ENCODE measurements at places on chromosomes 4 and X.

DNA sequence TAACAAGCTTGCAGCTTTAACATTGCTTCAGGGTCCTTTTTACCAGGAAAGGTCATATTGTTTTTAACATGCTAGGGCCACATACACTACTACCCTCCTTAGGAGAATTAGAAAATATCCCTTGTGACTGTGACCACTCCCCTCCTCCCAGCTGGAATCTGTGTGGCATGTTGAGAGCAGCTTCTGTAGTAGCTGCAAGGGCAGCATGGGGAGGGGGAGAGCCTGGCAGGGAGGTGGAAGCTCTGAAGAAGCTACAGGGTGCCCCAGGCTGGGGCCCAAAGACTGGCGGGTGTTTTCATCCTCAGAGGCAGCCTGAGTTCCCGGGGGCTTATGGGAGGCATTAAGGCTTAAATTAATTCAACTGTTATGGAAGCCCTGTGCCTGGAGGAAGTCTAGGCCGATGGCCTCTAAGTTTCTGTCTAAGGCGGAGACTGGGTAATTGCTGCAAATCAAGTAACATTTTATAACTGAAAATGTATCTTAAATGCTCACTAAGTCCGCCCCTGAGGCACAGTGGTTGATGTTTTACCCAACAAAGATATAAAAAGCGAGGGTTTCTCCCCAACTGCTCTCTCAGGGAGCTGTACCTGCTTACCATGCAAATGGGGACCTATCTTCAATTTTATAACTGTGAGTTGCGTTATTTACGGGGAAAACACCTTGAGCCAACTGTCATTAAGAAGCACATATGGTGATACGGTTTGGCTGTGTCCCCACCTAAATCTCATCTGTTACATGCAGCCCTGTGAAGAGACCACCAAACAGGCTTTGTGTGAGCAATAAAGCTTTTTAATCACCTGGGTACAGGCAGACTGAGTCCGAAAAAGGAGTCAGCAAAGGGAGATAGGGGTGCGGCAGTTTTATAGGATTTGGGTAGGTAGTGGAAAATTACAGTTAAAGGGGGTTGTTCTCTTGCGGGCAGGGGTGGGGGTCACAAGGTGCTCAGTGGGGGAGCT lies 37.4 kb upstream of the STS start:
- peak; percentile 58 for DNase-seq

- DNase-seq, result no peak
Observed at GRCh38 chr4:95095348-95095974, 337.7 kb downstream of the BMPR1B start.

- no peak for DNase-seq
Observed at GRCh38 chr4:110799211-110799610, 176.3 kb upstream of the PITX2 start.

GRCh38 chr4:100827756-100828155 lies 309.9 kb upstream of the EMCN start:
- no peak for DNase-seq

- no peak for DNase-seq
Observed at GRCh38 chrX:29257521-29257920, 670.3 kb downstream of the IL1RAPL1 start.

GRCh38 chr4:65670331-65671031 lies at the start of gene EPHA5:
TSS of gene EPHA5 (minus strand) at chr4:65670489. CDS start at chr4:65669742, 747 bp downstream.
- peak; percentile 93 for DNase-seq

GRCh38 chr4:7677799-7678301 lies 243.1 kb upstream of the PSAPL1 start:
- no peak for DNase-seq

GRCh38 chr4:6095023-6095752 lies 77.0 kb upstream of the C4orf50 start:
- DNase-seq, result no peak

GRCh38 chrX:153794897-153795816 lies 689 bp downstream of the SSR4 start:
- DNase-seq, result peak; percentile 53

GRCh38 chr4:115376866-115377265 lies 263.4 kb upstream of the NDST4 start:
- no peak for DNase-seq

- DNase-seq, result no peak
Observed at GRCh38 chrX:104310090-104310489, 55.4 kb upstream of the ESX1 start.

DNA sequence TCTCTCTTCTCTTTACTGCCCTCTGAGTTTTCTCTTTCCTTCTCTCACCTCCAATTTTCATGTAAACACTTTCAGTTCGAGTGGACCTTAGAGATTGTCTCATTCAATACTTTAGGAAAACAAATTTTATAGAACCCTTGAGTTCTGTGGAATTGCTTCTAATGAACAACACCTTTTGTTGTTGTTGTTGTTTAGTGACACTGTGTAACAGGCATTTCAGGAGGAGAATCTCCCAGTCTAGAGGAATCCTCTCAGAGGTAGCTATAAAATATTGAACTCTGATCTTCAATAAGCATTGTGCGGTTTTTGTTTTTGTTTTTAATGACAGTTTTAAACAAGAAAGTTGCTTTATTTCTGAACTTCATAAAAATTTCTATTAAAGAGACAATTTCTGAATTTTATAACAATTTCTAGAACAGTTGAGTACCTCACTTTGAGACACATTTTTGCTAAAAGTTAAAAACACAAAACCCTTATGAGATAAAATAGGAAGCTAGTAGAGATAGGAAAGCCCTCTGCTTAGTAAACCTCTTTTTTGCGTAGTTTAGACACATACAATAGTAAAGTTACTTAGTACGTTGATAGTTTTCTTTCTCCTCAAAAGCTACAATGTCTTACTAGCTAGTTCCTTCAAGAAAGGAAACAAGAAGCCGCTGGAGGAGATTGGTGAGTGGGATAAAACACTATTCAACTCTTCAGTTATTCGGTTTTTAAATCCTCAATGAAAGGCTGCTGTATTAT lies 38.8 kb downstream of the CLCN3 start:
- no peak for DNase-seq

DNA sequence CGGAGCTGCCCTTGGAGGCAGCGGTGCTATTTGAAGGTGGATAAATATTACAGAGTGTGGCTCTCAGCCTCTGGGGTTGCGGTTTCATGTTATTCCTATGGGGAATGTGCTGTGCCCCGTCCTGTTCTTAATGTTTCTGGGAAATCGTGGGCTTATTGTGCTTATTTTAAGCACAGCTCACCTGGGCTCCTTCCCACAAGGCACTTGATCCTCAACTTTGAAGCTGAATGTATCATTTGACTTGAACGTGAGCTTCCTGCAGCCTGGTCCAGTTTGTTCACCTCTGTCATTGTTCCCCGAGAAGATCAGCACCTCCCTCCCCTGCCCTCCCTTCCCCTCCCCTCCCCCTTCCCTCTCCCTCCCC lies 3.9 kb downstream of the SORCS2 start:
- no peak for DNase-seq

DNA sequence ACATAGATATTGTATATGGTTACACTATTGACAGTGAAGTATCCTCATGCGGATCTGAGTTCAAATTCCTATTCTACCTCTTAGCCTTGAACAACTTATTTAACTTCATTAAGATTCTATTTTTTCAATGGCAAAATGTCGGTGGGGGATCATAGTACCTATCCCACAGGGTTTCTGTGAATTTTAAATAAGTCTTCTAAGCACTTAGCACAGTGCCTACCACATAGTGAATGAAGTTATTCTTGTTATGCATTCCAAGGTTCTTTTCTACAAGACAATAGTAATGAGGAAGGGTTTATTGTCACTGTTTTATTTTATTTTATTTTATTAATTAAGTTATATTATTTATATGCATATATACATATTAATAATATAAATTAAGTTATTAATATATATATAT lies 8.8 kb upstream of the ENAM start:
- DNase-seq, result no peak

DNA sequence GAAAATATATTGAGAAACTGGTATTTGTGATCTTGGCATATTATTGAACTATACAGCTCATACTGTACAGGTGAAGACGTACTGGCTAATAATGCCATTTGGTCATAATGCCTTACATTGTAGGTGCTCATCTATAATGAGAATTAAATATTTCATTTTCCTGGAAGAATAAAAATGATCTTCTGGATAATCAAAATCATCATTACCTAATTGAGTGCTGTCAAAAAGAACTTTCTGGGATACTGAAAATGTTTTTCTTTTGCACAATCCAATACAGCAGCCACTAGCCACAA lies 4.1 kb downstream of the RASGEF1B start:
- DNase-seq, result no peak

- DNase-seq, result peak; percentile 73
Observed at GRCh38 chrX:64204701-64205440, 637 bp downstream of the AMER1 start.

DNA sequence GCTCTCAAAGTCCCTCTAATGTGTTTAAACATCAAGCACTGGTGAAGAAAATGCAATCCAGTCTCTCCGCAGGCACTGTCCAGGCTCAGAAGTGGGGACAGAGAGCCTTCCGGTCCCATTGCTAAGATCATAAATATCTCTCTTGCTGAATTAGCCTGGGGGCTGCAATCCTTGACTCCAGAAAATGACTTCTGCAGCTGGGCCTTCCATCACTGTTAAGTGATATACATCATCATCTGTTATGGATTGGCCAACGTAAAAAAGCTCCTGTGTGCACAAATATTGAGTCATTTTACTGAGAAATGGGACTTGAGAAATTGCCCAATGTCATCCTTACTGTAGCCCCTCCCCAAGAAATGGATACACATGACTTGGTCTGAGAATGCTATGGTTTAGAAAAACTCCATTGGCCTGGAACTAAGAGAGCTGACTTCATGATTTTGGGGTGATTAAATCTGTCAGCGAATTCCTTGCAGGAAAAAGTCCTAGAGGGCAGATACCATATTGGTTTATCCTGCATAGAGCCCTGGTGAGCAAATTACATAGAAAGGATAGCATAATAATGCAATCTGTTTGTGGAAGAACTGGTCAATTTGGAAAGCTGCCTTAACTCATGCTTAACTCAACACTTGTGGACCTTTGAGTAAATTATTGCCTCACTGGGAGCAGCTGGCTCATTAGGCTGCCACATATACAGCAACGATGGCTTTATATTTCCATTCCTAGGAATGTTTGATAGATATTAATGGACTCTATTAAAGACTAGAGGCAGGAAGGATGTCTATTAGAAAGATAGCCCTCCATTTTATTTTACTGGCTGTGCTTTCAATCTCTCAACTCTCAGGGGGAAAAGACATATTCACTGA lies 346.1 kb downstream of the GBA3 start:
- no peak for DNase-seq

DNA sequence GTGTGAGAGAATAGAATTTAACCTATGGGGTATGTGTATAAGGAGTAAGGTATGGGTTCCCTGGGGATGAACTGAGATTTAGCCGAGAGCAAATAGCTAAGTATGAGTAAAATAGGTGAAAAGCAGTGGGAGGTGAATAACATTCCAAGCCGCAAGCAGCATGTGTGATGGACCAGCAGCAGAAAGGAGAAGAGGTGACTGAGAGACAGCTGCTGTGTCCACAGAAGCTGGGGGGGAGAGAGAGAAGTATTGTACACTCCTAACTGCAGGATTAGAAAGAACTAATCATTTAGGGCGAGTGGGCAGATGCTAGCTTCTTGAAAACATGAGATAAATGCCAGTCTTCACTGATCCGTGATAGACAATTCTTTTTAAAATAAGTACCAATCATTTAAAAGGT lies 296.0 kb downstream of the KLHL4 start:
- DNase-seq, result no peak

DNA sequence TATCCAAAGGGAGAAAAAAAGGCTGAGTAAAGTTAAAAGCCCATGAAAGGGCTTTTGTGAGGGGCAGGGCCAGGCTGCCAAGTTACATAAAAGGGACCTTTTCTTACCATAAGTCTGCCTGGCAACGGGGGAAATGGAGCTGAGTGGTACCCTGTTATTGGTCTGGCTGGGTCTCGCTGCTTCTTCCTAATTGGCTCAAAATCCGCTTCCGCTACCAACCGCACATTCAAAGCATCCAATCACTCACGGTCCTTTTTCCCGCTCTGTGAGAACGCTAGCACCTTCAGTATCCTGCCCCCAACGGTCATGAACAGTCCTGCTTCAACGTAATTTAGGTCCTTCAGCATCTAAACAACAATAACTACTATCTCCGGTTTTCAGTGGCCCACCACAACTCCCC lies 611 bp downstream of the TEX11 start:
- no peak for DNase-seq

GRCh38 chrX:19986531-19986930 lies 4.3 kb downstream of the BCLAF3 start:
- no peak for DNase-seq

DNA sequence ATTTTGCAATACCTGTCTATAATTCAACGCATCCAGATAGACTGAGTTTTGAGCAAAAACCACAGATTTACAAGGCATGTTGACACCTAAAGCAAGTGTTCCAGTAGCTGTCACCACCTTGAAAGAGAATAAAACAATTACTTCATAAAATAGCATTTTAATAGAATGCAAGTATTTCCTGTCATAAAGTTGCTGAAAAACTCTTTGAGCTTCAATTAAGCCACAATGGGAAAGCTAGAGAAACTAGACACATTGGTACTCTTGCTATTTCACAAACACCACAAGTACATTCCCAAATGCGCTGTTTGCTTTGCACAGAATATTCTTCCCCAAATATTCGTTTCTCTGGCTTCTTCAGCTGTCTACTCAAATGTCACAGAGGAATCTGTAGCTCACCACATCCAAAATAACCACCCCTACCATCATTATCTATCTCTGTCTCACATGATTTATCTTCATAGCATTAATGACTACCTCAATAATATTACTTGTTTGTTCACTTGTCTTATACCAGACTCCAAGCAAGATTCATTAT lies 70.3 kb downstream of the DDX60 start:
- no peak for DNase-seq

DNA sequence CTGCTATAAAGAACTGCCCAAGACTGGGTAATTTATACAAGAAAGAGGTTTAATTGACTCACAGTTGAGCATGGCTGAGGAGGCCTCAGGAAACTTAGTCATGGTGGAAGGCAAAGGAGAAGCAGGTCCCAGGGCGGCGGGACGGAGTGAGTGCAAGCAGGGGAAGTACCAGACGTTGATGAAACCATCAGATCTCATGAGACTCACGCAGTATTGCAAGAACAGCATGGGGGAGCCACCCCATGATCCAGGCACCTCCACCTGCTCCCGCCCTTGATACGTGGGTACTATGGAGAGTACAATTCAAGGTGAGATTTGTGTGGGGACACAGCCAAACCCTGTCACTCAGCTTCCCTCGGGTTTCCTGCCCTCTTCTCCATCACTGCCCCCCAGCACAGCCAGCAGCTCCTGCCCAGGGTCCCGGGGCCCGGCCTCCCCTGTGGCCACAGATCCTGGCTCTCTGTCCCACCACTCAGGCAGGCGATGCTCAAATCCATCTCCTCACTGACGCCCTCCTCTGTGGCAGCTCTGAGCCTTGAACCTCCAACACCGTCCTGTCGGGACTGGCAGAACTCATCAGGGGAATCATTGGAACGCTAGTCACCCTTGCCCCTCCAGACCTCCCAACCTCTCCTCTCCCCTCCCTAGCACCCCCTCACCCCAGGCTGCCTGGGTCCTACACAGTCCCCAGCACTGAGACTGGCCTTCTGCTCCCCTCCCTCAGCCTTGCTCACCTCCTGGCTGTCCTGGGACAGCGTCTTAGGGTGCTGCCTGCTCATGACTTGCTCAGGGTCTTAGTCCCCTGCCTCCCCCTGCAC lies 37.6 kb downstream of the FGFRL1 start:
- no peak for DNase-seq

All from ELF-1 (cell line).